Activated effector memory CD4-positive, alpha-beta T cell treated with Interleukin-2 at 50 U/mL for 16 hours (primary cell): ENCODE measurements at places on chromosomes 11 and 22.
A peak's percentile ranks its signal among the peaks of the same experiment; 100 is the strongest.

GRCh38 chr11:8282631-8283030, 19.0 kb upstream of the LMO1 start:
- no peak for DNase-seq

DNA sequence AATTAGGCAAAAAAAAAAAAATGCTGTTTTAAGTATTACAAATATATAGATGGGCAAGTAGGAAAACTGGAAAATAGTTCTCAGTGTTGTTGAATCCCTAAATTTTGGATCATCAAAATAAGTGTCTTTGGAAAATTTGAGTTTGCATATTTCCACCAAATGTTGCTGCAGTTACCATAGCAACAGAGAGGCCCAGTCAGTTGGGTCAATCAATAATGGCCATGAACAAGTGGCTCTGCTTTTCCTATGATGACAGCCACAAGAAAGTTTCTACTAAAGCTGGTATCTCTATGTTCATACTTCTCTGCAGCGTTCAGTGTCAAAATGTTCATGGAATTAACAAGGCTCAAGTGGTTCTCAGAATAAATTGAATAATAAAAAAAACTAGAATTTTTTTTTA, 79.1 kb downstream of the SERGEF start:
- no peak for DNase-seq

DNA sequence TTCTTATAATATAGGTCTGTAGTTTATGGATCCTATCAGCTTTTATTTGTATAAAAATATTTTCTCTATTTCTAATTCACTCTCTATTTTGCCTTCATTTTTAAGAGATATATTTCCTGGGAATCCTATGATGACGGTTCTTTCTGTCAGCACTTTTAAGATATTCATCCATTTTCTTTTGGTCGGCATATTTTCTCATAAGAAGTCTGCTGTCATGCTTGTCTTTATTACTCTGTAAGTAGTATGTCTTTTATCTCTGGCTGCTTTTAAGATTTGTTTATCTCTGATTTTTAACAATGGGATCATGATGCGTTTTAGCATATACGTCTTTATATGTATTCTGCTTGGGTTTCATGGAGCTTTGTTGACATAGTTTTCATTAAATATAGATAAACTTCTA, 175.5 kb downstream of the SNX19 start:
- no peak for DNase-seq

- DNase-seq = no peak
Observed at GRCh38 chr11:2380807-2381350, 3.8 kb downstream of the CD81 start.

- DNase-seq = no peak
Observed at GRCh38 chr11:62554387-62555167, 8.0 kb upstream of the AHNAK start.

DNA sequence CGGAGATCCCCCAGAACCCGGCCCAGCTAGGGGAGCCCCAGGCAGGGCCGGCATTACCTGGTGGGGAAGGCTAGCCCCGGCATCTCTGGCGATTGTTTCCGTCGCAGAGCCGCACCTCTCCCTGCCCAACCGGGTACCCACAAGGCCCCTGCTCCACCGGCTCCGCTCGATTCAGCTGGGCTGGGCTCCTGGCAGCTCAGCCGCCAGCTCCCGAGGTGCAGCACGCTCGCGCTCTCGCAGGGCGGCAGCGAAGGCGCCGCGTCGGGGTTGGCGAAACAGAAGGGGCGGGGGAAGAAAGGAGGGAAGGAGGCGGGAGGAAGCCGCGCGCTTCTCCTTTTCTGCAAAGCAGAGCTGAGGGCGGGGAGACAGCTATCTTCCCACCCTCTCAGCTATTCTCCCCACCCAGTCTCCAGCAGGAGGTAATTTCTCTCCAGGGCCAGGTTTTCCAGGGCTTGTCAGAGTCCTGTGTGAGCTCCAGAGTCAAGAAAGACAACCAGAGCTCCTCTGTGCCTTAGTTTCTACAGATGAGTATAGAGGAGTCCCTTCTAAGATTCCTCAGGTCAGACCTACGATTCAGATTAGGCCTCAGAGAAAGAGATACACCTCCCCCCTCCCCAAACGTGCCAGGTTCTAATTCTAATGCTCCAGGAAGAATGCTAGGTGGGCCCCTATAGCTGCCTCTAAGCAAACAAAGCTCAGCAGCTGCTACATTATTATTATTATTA, 62.0 kb downstream of the PAK1 start:
- DNase-seq = peak; percentile 72

GRCh38 chr11:80838153-80838552, 1397.3 kb upstream of the TENM4 start:
- DNase-seq = no peak

GRCh38 chr11:35427071-35427470, 7.7 kb upstream of the SLC1A2 start:
- DNase-seq = no peak

GRCh38 chr11:2557381-2557780, 112.6 kb downstream of the KCNQ1 start:
- no peak for DNase-seq

DNA sequence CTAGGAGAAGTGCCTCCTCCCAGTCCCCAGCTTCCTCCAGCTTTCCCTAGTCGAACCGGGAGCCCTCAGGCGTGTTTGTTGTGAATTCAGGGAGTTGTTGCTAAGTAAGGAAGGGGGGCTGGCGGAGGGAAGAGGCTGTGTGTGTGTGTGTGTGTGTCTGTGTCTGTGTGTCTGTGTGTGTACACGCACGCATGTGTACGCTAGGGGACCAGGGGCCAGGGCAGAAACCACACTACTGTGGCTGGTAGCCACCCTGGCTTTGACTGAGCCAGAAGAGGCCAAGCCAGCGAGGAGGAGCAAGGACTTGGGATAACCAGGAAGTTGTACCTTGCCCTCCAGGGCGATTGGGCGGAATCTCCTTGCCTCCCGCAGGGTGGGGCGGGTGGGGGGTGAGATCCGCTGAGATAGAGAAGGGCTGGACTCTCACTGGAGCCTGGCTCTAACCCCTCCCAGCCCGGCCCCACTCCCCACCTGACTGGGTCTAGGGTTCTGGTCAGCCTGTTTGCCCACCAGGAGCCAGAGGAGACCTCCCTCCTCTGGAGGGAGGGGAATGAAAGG, 7.5 kb downstream of the BCL9L start:
- DNase-seq = no peak

GRCh38 chr11:120273432-120273831, 33.5 kb downstream of the POU2F3 start:
- DNase-seq = no peak

DNA sequence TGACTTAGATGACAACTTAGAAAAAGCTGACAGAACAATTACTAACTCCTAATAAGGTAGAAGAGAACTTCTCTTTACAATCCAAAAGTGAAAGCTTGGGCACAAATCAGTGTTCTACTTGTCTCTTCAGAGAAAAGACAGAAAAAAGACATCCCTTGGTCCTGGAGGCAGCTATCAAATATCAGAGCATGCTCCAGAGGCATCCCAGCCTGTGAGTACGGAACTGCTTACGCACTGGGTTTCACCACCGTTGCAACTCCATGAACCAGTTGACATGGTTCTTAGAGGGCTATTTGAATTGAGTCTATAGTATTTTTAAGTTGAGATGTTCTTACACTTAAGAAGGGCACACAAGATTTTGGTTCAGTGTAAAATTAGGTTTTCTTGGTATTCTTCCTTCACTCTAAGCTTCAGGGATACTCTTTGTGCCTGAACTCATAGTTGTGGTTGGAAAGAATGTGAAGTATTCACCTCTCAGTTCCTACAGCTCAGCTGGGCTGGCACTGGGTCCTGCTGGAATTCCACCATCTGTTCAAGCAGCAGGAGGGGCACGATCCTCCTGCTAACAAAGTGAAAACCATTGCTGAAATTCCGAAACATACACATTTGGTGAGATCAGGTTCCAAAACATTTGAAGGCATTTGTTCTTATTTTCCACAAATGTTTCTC, 6.3 kb downstream of the AKIP1 start:
- DNase-seq = no peak

GRCh38 chr22:41862530-41863266, 29.8 kb downstream of the SREBF2 start:
- no peak for DNase-seq

DNA sequence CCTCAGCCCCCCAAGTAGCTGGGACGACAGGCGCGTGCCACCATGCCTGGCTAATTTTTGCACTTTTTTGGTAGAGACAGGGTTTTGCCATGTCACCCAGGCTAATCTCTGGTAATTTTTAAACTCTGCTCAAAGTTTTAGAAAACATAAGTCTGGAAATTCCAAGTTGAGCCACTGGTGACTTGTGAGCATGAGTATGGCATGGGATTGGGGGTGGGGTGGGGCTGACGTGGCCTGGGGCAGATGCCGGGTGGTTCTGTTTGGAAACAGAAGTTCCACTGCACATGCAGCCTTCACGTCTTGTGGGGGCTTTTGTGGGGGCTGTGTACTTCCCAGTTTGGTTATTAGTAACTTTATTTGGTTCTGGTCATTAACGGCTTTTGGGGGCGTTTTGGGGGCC, 67.3 kb downstream of the PTPRJ start:
- DNase-seq = no peak

DNA sequence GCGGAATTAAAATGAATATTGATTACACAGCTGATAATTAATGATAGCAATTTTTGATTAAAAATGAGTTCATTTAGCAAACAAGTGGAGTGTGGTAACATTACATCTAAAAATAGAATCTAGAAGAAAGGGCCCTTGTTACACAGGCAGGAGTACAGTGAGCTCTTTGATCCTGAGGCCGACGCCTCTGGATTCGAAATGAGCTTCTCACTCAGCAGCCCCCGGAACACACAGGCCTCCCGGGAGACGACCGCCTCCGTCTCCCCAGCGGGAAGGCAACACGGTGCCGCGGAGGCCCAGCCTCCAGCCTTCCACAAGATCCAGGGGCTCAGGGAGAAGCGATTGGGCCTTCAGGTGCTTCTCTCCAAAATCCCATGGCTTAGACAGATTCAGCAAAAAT, 379.1 kb downstream of the BRD1 start:
- no peak for DNase-seq

DNA sequence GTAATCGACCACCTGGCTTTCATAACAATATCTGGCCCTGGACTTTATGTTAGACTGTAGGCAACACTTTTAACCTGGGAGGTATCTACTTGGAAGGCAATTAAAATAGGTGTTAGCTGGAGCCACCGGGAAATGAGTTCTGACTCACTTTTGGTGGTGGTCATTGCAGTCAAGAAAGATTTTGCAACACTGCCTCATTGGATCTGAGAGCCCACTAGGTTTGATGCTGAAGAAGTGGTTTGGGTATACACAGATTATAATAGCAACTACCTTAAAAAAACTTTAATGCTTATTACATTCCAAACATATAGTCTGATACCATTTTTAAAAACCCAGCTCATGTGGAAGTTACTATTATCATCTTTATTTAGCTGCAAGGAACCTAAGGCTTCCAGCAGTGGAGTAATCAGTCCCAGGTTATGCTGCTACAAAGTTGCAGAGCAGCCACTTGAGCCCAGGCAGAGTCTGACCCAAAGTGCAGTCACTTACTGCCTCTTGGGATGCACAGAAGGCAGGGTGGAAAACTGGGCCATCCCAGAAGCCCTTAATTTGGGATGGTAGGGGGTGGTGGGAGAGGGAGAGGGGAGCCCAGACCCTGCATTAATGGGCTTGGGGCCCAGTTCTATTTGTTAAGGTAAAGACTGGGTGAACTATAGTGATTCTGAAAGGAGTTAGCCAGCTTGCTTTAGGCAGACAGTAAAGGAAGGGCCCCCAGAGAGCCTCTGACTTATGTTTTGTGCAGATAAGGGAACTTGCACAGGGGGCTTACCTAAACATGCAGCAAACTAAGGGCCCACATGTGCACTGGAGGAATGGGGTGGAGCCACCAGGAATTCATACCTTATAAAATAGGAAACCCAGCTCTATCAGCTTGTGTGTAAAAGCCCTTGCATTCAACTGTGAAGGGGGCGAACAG, 149.4 kb downstream of the SNX19 start:
- no peak for DNase-seq

DNA sequence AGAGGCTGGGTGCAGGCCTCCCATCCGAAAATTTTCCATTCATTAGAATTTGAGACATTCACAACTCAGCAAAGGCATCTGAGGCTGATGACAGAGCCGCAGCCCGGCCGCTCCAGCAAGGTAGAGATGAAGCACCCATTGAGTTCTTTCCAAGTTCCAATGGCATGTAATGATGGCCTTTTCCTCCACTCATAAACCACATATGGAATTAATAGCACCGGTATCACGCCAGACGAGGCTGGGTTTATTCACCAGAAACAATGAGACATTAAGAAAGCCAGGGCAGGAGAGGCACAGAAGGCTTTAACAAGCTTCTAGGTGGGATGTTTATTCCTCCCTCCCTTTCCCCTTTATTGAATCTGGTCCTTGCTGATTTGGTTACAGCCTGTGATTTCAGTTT, 534.4 kb downstream of the MN1 start:
- DNase-seq = no peak

- peak; percentile 85 for DNase-seq
Observed at GRCh38 chr22:42519525-42520401, at the start of gene RRP7A. TSS of gene RRP7A (minus strand) at chr22:42519796. CDS start at chr22:42519786, 10 bp downstream.

- no peak for DNase-seq
Observed at GRCh38 chr22:42695294-42695693, 25.4 kb downstream of the A4GALT start.

- no peak for DNase-seq
Observed at GRCh38 chr11:65429724-65430405, 7.3 kb downstream of the NEAT1 start.

- peak; percentile 64 for DNase-seq
Observed at GRCh38 chr22:37162221-37163095, 12.7 kb upstream of the IL2RB start.

DNA sequence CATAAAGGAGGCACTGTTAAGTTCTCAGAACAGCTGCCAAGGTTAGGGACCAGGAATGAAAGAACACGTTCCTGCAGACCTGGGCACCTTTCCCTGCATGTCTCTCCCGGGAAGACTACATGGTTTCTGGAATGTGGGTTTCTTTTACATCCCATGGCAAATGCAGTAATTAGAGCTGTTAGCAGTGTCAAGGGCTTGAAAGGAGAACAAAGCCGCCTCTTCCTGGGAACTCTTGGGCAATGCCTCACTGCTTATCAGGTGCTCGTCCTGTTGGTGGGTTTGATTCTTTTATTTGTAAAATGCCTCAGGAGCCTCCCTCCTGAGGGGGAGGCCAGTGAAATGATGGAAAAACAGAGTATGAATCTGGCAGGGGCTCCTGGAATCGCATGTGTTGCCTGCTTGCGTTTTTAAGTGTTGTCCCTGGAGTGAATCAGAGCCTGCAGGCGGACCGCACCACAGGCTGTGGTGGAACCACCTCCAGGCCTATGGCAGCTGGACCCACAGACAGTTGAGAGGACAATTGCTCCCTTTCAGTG, 723 bp upstream of the C22orf31 start:
- DNase-seq = no peak

- no peak for DNase-seq
Observed at GRCh38 chr22:48021991-48022401, 1259.5 kb downstream of the TBC1D22A start.

GRCh38 chr22:47778160-47778658, 1015.8 kb downstream of the TBC1D22A start:
- DNase-seq = no peak

GRCh38 chr11:11433960-11434359, 80.9 kb upstream of the CSNK2A3 start:
- DNase-seq = no peak

- DNase-seq = no peak
Observed at GRCh38 chr11:20037396-20038153, 122.7 kb downstream of the DBX1 start.
